ENCODE measurements at places on chromosomes 12 and 14.

DNA sequence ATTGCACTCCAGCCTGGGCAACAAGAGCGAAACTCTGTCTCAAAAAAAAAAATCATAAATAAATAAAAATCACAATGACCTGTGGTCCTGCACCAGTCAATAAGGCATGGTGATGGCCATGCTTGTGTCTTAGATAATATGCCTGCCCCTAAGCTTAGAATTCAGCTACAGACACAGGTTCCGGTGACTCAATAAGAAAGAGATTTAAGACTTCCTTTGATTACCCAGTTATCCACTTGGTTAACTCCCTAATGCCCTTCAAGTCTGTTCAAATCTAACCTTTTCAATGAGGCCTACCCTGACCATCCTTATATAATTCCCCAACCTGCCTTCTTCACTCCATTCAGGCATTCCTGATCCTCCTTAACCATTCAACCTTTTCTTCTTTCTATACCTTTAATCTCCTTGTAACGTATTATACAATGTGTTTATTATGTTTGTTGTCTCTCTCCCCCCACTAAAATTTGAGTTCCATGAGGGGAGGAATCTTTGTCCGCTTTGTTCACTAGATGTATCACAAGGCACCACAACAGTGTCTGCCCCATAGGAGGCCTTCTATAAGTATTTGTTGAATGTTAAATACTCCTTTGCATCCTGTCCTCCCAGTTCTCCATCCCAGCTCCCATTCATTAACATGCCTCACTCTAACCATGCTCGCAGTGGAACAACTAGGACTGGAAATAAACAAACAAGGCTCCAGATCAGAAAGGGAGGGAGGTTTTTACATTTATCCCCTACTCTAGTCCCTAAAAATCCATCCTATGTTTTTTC is 8.9 kb downstream of the MAP4K5 start:
- DNase-seq = no peak

DNA sequence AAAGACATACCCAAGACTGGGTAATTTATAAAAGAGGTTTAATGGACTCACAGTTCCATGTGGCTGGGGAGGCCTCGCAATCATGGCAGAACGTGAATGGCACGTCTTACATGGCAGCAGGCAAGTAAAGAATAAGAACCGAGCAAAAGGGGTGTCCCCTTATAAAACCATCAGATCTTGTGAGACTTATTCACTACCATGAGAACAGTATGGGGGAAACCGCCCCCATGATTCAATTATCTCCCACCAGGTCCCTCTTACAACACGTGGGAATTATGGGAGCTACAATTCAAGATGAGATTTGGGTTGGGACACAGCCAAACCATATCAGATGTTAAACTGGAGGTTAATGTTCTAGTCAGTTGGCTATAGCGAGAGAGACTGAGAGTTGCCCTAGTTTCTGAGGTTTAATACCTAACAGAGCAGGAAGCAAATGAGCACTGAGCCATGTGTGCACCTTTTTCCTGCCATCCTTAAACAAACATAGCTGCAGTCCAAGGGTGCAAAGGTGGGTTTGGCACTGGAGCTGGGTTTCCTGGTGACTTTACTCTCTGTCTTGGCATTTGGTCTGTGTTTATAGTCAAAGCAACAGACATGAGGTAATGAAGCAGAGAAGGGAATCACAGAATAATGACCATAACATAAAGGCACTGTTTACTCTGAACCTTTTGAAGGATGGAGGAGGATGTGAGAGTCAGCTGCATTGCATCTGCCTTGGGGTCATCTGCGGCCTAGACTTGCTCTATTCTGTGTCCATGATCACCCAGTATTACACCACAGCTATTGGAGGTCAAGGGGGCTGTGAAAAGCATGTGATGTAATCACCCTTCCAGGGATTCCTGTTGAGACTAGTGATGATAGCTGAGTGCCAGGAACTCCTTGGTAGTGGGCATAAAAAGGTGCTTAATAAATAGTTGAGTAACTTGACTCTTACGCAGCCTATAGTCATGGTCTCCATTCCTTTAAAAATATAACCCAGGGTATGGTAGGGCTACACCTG is 83.6 kb upstream of the USP44 start:
- DNase-seq = no peak

DNA sequence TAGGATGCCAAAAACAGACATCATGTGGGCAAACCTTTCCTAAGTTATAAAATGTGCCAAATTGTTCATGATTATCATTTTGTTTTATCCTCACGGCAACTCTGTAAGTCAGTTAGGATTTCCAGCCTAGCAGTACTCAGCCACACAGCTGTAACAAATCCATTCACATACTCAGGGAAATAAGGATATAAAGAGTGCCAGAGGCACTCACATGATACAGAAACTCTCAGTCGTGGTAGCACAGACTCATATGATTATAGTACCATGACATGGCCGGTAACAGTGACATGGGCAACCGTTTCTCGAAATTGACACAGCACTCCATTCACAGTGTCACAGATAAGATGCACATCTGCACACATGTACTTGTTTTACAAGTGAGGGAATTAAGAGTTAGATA is 344.2 kb downstream of the LRIG3 start:
- no peak for DNase-seq

DNA sequence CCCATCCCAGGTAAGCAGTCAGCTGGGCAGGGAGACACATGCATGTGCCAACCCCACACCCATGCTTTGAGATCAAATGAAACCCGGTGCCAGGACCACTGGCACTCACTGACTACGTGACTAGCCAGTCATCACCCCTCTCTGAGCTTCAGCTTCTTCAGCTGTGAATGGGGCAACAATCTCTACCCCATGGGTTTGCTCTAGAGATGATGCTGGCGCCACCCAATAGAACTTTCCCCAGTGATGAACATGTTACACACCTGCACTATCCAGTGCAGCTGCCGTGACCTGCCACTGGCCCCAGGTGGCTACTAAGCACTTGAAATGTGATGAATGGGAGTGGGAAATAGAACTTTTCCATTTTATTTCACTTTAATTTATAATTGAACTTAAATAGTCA is 70.3 kb downstream of the PITPNM2 start:
- no peak for DNase-seq

GRCh38 chr12:53623548-53624385 is 2.4 kb downstream of the ATF7 start:
- DNase-seq = no peak

DNA sequence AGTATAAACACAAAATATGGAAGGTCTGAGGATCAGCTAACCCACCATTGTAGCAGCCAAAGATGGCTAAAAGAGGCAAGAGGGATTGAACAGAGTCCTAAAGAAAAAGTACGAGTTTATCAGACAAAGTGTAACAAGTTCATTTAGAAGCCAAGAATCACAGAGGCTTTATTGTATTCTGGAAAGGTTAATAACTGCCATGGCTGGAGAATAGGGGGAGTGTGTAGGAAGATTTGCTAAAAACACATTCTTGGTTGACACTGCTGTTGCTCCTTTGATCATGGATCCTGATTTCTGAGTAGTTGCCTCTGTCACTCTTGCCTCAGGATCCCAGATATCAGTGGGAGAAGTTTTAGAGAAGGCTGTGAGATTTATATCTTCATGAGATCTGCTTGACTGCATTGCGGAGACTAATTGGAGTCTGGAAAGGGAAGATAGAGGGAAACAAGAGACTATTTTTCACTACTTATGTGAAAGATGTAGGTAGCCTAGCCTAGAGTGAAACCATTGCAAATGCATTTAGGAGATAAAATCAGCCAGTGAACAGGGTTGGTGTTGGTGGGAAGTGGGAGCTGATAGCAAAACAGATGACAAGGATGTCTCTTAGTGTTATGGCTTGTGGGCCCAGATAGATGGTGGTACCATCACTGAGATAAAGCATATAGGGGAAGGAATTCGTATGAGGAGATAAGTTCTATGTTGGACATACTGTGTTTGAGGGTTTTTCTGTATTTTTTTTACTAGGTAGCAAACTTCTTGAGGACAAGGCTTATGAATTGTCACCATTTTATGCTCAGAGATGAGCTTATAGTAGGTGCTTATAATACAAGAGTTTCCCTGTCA is 402.9 kb upstream of the PDE3A start:
- DNase-seq = no peak

DNA sequence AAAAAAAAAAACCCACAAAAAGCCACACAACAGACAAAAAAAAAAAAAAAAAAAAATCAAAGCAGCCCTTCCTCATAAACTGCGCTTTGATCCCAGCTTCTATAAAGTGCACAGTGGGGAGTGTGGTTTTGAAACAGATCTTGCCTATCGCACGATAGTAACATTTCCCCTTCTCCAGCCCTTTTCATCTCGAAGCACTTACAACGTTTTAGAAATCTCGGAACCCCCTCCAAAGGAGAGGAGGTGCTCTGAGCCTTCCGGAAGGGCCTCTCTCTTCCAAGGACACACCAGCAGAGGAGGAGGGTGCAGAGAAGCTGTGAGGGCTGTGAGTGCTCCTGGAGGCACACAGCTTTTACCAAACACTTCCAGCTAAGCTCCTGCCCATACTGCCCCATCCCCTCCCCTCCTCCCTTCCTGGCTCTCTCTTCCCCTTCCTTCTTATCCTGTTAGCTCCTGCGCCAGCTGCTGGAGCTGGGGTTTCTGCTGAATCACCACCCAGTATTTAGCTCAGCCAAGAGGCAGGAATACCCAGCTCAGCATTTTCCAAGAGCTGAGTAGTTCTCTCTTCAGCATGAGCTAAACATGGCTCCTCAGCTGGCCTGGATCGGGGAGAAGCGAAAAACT is 28.4 kb downstream of the SLC7A8 start:
- peak; percentile 84 for DNase-seq

GRCh38 chr12:6360578-6361490 is 14.5 kb downstream of the SCNN1A start:
- DNase-seq = no peak

- DNase-seq = no peak
These were observed 87.8 kb downstream of the RIC8B start for GRCh38 chr12:106861984-106862916.

DNA sequence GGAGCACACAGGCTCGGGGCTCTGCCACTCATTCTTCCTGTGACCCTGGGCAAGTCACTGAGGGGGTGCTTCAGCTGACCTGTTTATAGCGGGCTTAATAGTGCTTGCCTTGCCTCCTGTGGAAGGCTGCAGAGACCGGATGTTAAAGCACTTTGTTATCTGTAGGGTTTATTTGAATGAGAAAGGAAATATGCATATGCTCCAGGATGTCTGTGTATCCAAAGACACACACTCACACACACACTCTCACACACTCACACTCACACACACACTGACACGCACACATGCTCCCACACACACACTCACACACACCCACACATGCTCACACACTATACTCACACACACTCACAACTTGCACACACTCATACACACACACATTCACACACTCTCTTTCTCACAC is 56.1 kb upstream of the DDX11 start:
- DNase-seq = no peak

- DNase-seq = no peak
These were observed 26.1 kb upstream of the NFKBIA start for GRCh38 chr14:35430459-35431199.

- DNase-seq = no peak
These were observed 271.4 kb downstream of the DUSP6 start for GRCh38 chr12:89080793-89081465.

- DNase-seq = no peak
These were observed 1.4 kb downstream of the MDM2 start for GRCh38 chr12:68809190-68810026.

GRCh38 chr14:80850197-80850814 is 91.2 kb downstream of the CEP128 start:
- no peak for DNase-seq

DNA sequence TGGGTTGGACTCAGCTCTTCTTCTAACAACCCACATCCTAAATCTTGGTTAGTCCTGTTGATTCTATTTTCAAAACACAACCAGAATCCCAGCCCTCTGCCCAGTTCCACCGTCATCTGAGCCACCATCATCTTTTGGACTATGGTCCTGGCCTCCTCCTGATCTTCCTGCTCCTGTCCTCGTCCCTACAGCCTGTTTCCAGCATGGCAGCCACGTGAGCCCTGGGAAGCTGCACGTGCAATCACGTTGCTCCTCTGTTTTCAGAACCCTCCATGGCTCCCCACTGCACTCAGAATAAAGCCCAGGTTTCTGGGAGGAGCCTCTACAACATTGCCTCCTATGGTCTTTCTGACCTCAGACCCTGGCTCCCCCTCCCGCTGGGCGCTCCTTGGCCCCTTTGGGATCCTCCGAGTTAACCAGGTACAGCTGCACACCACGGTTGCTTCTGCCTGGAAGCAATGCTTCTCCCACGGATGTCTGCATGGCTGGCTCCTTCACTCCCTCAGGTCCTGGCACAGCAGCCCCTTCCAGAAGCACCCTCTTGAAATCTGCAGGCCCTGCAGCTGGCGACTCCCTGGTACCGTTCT is 44.5 kb downstream of the BEGAIN start:
- DNase-seq = no peak

GRCh38 chr12:31729705-31730104 is 884 bp upstream of the AMN1 start:
- no peak for DNase-seq

GRCh38 chr12:124264089-124264795 is 30.7 kb upstream of the RFLNA start:
- DNase-seq = no peak

- DNase-seq = no peak
These were observed 311.9 kb downstream of the DUSP6 start for GRCh38 chr12:89040146-89040964.

DNA sequence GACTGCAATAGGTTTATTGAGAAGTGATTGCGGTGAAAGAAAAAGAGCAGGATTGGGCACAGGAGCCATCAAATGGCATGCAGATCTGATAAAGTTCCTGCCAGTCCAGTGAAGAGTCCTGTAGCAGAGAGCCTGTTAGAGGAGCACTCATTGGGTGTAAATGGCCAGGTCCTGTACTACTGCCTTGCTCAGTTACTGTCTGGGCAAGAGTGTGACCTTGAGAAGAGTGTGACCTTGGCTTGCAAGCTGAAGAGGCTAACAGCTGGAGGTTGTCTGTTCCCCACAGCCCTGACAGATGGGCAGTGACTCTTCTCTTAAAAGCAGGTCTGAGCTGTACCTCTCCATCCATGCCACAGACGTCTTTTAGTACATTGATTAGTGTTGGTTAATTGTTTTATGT is 148.6 kb upstream of the SLC38A2 start:
- DNase-seq = no peak

DNA sequence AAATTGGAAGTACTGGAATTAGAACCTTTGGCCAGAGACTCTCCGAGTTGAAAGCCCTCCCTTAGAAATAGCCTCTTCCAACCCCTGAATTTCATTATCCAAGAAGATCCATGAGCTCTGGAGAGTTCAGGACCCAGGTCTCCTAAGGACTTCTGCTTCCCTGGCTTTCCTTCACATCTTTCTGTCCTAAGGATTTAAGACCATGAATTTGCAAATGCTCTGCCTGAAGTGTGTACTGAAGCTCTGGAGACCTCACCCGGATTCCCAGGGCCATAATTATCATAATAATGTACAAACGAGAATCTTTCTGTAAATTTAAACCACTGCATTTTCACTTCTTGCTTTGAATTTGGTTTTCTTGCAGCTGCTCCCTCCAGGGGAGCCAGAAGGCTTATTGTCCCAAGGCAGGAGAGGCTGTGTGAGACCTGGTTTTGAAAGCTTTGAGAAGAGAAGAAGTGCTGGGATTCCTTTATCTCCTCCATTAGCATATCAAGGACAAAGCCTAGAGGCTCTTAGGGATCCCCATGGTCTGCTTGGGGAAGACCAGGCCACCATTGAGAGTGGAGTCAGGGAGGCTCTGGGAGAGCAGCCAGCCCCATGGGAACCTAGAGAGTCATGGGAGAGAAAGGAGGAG is 41.1 kb downstream of the GLRX5 start:
- no peak for DNase-seq

- no peak for DNase-seq
These were observed 245.4 kb downstream of the IPO8 start for GRCh38 chr12:30450226-30450625.

- no peak for DNase-seq
These were observed 163.3 kb downstream of the DACT1 start for GRCh38 chr14:58801086-58801485.
